ENCODE measurements at places on chromosomes 7 and 10. TPM values are rescaled to one million over a fixed set of nuclear protein-coding genes. Genes with fewer than 3 reads are reported as not detected.

DNA sequence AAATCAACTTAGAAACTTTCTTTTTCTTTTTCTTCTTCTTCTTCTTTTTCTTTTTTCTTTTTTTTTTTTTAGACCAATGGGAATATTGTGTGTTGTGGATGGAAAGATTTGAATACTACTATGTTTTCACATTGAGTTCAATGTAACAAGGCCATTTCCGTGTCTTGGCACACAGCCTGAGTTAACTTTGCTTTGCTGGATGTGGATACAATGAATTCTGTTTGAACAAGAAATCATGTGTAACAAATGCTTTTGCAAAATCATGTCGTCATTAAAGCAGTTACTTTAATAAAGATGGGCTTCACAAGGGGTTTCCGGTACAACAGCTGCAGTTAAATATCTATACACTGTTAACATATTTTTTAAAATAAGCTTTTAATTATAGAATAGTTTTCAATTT is 13.5 kb upstream of the ENTPD1 start:
- DNase-seq, result no peak

DNA sequence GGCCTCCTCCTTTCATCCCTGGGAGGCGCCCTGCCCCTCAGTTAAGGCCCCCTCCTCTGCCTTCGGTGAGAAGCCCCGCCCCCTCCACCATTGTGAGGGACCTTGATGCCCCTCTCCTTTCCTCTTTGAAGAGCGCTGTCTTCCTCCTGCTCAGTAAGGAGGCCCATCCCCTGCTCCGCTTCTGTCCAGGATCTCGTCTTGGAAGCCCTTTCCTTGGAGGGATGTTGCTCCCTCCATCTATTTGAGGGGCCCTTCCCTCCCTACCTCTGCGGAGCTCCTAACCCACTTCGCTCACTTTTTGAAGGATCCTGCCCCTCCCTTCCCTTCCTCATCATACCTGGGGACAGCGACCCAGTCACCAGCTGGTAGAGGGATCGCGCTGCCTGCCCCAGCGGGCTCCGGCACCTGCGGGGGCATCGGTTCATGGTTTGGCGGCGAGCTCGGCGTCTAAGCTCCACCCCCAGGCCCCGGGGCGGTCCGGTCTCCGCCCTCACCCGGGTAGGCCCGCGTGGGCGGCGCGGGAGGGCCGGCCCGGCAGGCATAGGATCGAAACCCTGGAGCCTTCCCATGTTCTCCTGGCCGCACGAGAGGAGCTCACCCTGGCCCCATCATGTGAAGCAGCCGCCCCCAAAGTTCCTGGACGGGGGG is 4.1 kb downstream of the KCNIP2 start:
- no peak for DNase-seq

DNA sequence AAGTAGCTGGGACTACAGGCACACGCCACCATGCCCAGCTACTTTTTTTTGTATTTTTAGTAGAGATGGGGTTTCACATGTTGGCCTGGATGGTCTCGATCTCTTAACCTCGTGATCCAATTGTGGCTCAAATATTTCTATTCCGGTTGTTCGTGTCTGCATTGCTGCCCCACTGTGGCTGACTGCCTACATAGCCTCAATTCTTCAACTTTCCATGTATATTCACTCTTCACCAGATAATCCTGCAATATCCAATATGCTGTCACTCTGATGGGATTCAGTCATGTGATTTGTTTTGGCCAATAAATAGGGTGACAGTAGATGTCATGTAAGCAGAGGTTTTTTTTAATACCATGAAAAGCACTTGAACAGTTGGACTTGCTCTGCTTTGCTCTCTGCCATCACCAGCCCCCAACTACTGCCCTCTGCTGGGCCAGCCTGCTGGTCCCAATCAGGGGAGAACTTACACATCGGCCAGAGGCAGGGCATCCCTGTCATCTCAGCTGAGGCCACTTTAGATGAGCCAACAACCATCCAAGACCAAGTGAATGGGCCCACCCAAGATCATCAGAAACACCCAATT is 56.7 kb downstream of the NSUN6 start:
- DNase-seq, result no peak

GRCh38 chr7:116454377-116454776 is 45.2 kb upstream of the CAV2 start:
- no peak for DNase-seq

- DNase-seq, result peak; percentile 27
Observed at GRCh38 chr7:98282703-98283102, 1.2 kb downstream of the BRI3 start.

GRCh38 chr7:129843978-129844840 is 108.6 kb downstream of the UBE2H start:
- no peak for DNase-seq

The TEX47 gene
- not detected for total RNA-seq

The CYP3A5 gene
- not detected for total RNA-seq

GRCh38 chr7:101951757-101952156 is 134.3 kb downstream of the CUX1 start:
- DNase-seq, result no peak

GRCh38 chr7:18518555-18518954 is 23.0 kb downstream of the HDAC9 start:
- no peak for DNase-seq

The AKR1C4 gene
- not detected for total RNA-seq

DNA sequence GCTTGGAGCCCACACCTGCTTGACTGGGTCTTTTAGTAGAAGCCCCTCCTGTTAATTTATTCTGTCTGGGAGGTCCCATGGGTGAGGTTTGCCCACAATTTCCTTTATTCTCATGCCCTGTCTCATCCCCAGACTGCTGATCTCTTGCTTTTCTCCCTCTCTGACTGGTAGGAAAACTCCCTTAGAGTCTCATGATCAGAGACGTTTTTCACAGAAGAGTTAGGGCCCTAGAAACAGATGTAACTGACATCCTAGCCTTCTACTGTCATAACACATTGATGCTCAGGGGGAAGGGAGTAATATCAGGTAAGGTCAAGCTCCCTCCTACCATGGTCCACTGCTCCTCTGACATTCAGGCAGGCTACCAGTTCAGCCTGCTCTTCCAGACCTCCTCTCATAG is 43.7 kb upstream of the WASL start:
- DNase-seq, result no peak

GRCh38 chr7:31126976-31127375 is 74.9 kb downstream of the ADCYAP1R1 start:
- peak; percentile 19 for DNase-seq

GRCh38 chr7:147380926-147381325 is 1209.6 kb upstream of the C7orf33 start:
- DNase-seq, result peak; percentile 61

The ITIH5 gene
- not detected for total RNA-seq

The METTL27 gene
- 3.2 TPM for total RNA-seq

- no peak for DNase-seq
Observed at GRCh38 chr10:69673521-69673920, 43.5 kb downstream of the FAM241B start.

- no peak for DNase-seq
Observed at GRCh38 chr10:95881316-95881715, 26.5 kb upstream of the CC2D2B start.

DNA sequence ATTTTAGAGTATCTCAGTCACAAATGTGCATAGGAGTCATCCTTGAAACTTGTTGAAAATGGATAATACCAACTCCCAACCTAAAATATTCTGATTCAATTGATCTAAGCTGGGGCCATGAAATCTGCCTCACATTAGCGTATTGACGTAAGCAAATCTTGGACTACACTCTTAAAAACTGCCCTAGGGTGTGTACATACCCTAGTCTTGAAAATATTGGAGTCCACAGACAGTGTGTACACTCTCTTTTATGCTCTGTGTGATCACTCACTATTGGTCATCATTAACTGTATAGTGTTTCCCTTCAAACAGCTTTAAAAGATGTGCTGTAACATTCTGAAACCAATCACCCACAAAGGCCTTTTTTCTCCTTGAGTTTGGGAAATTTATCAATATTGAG is 102.9 kb upstream of the FERD3L start:
- no peak for DNase-seq

- no peak for DNase-seq
Observed at GRCh38 chr10:34646331-34646730, 168.8 kb downstream of the PARD3 start.

GRCh38 chr7:55481155-55481554 is 91.1 kb downstream of the VOPP1 start:
- no peak for DNase-seq

The ACSM6 gene
- not detected for total RNA-seq

DNA sequence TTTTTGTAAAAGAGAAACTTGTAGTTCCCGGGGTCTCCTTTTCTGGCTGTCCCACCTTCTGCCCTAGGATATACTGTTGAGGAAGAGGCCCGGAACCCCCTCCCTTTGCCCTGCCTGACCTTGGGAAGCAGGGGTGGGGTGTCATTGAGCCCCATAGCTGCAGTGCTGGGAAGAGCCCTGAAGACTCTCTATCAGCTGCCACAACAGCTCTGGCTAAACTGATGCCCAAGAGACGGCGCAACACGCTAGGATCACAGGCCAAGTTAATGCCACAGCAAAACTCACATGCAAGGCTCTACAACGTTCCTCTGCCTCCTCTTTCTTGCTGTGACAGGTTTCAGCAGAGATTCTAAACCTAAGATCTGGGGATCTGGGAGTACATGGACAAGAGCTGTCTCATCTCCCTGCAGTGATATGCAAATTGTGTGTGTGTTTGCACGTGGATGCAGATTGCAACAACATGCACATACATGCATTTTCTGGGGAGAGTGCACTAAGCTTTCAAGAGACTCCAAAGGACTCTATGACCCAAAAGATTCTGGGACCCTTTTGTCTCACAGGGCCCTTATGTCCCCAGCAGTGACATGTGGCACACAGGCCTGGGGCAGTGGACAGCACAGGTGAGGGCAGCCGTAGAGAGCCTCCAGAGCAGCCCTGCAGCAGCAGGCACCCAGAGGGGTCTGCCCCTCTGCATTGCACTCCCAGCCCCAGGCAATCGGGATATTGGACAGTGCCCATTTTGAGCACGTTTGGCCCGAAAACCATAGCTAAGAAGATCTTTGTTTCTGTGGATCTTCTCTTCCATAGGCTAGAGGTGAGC is 2.5 kb downstream of the RASSF4 start:
- DNase-seq, result no peak

Measured in LHCN-M2 (cell line).